ENCODE measurements at places on chromosomes 12 and 14.

DNA sequence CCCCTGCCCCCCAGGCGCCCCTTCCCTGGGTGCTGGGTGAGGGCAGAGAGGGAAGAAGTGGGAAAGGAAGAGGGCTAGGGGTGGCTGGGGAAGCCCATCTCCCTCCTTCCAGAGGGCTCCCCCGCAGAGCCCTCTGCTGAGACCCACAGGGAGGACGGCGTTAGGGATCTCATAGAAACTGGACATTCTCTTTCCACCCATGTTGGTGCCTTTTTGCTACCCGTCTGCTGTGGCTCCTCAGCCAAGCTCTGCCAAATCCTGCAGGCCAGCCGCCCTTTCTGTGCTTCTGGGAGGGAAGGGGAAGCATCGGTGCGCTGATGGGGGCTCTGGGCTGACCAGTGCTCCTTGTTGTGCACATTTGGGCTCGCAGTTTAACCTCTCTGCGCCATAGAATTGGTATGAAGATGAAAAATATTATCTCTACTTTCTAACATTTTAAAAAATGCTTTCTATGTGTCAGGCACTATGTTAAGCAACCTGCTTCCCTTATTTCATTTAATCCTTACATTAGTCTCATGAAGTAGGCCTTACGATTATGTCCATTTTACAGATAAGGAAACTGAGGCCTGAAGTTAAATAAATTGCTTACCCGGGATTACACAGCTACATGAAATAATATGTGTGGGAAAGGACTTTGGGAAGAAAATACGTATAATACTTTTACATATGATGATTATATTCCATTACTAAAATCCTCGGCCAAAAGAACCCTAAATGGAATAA lies 981 bp downstream of the SLC48A1 start:
- peak; percentile 68 for DNase-seq

DNA sequence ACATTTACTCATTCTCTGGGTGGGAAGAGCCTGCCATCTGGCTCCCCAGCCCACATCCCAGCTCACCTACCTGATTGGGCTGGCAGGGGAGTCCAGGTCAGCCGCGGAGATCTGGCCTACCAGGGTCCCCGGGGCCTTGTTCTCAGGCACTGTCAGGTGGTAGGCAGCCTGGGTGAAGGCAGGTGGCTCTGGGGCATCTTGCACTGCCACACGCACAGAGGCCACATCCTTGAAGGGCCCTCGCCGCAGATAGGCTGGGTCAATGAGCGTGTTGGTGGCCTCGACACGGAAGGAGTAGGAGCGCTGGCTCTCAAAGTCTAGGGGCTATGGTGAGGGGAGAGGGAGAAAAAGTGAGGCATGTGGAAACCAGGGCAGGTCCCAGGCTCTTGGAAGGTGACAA lies 3.9 kb downstream of the CDH24 start:
- no peak for DNase-seq

GRCh38 chr12:75935539-75936242 lies 95.9 kb downstream of the PHLDA1 start:
- DNase-seq = peak; percentile 22

GRCh38 chr12:45008211-45008610 lies 42.7 kb downstream of the DBX2 start:
- DNase-seq = no peak

GRCh38 chr12:119843100-119843499 lies 34.0 kb downstream of the CIT start:
- no peak for DNase-seq

DNA sequence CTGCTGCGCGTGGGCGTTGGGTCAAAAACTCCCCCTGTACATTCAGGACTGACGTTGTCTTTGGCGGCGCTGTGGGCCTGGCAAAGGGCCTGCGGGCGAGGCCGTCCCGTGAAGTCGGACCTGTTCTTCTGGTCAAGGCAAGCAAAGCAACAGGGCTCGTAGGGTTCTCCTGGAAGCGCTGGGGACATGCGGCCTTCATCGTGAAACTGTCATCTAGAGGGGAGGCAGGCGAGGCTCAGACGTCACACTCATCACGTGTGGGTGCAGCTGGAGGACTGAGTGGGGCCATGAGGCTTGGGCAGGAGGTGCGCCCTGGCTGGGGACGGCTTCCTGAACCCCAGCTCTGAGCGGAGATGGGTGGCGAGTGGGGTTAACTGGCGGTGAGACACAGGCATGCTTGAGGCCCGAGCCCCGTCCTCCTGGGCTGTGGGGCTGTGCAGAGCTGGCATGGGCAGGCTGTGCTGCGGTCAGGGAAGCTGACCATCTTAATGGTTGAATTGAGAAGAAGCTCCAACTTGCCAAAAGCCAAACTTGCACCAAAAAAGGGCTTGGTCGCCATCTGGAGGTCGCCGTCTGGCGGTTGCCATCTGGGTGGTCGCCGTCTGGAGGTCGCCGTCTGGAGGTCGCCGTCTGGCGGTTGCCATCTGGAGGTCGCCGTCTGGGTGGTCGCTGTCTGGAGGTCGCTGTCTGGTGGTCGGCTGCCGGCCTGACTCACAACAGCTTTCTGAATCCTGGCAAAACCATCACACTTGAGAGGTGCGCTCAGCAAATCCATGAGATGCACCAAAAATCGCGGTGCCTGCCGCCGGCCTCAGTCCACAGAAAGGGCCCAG lies 66.2 kb downstream of the NOC4L start:
- no peak for DNase-seq

DNA sequence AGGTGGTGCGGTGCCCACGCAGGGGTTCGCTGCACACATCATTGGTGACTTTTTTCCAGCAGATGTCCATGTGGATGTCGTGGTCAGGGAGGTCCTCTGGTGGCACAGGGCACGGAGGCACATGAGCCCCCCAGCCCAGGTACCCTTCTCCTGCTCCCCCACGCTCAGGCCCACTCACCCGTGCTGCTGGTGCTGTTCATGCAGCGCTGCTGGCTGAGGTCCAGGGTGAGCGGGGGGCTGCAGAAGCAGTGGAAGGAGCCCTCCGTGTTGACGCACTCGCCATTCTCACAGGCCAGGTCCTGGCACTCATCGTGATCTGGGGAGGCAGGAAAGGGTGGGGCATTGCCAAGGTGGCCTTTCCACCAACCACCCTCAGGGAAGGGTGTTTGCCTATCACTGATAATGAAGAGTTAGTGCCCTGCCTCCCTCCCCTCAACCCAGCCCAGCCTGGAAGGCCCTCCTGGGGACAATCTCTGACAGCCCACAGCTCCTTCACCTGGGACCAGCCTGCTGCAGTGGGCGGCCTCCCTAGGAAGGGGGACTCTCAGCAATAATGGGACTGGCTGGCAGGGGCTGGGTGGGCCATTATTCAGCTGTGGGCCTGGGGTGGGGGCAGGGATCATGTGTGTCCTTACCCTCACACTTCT lies 9.8 kb downstream of the ISCA2 start:
- DNase-seq = peak; percentile 28

GRCh38 chr14:68232300-68233055 lies 412.9 kb downstream of the RAD51B start:
- DNase-seq = peak; percentile 33

GRCh38 chr12:39803151-39803550 lies 183.5 kb upstream of the ABCD2 start:
- no peak for DNase-seq

GRCh38 chr14:88154321-88154720 lies 149.4 kb downstream of the GPR65 start:
- no peak for DNase-seq

DNA sequence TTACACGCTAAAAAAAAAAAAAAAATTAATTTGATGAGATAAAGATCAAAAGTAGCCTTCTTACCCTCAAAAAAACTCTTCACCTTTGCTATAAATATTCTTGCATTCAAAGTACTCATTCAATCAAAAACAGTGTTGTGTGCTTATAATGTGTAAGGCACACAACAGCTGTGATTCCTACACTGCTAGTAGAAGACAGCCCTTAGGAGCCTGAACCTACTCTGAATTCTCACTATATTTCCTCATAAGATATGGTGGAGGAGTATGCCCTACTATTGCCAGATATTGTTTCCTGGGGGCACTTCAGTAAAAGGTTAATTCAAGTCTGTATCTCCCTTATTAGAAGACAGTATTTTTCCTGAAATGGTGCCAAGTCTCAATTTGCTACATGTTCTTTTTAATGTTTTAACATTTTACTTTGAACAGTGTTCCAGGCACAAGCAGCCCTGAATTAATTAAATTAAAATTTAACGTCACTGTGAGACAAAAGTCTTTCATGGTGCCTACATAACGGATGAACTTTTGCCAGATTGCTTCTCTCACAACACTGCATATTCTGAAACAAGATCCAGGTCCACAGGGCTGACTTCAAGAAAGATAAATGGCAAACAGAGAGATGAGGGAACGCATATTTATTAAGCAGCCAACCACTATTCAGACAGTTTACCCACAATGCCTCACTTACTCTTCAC lies 19.3 kb downstream of the PPP2R5E start:
- no peak for DNase-seq

- DNase-seq = no peak
These were observed 120.9 kb upstream of the BCL2L14 start for GRCh38 chr12:11949738-11950411.

DNA sequence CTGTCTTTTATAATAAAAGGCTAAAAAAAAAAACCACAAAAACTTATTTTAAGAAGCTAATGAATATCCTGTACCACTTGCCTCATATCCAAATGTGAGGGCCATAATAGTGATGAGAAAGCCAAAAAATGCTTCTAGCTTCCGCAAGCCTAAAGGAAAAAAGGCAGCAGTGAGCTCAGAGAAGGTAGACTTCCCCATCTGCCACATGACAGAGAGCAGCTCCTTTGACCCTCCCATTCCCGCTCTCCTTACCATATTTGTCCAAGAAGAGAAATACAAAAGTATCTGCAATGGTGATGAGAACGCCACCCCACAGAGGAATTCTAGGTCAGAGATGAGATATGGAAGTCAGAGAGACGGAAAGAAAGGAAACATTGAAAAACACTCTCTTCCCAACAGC lies 27.1 kb downstream of the SLC11A2 start:
- no peak for DNase-seq

DNA sequence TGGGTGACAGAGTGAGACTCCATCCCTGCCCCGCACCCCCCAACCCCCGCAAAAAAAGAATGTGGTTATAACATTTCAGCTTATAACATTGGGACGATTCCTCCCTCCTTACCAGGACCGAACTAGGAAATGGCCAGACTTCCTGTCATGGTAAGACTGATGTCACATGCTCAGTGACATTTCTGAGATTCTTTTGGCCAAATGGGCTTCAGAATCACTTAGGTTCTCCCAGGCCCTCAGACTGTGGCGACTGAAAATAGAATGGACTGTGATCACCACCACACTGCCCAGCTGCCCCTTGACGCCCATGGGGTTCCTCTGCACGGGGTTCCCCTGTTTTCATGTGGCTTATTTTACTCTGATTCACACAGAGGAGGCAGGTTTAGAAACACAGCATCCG lies 115.0 kb upstream of the EVL start:
- DNase-seq = no peak

GRCh38 chr12:1688086-1688710 lies 2.7 kb upstream of the ADIPOR2 start:
- DNase-seq = peak; percentile 35
